Midbrain (tissue), 1 donor: ENCODE measurements at places on chromosomes 13 and 19.
A peak's percentile ranks its signal among the peaks of the same experiment; 100 is the strongest.

DNA sequence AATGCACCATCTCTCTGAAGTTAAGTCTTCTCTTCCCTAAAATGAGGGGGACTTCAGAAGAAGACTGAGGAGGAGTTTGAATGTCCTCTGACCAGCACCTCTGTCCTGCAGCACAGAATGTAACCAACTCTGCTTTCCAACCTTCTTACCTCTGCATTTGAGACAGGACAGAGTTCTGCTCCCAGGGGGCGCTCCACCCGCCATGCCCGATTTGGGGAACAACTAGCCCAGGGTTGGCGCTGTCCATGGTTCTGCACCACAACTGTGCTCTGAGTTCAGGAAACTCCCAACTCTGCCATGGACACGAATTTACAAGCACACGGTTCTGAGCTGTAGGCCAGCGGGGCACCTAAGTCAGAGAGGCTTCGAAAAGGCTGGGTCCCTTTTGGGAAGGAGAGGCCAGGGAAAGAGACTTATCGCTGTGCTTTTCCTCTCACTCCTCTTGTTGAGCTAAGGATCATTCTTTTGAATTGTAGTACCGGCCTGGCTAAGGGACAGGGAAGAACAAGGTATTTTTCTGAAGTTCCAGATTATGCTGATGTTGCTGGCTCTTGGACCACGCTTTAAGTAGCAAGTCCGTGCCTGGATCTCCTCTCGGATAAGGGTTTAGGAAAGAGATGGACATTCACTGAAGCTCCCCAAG is 22.2 kb downstream of the SIGLEC5 start:
- peak; percentile 50 for DNase-seq

DNA sequence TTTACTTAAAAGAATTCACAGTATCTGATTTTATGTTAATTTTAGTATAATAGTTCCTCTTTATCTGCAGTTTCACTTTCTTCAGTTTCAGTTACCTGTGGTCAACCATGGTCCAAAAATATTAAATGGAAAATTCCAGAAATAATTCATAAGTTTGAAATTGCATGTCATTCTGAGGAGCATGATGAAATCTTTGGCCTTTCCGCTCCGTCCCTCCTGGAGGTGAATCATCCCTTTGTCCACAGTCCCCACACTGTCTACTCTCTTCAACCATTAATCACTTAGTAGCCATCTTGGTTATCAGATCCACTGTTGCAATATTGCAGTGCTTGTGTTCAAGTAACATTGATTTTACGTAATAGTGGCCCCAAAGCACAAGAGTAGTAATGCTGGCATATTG is 26.9 kb downstream of the SLITRK6 start:
- DNase-seq, result no peak

DNA sequence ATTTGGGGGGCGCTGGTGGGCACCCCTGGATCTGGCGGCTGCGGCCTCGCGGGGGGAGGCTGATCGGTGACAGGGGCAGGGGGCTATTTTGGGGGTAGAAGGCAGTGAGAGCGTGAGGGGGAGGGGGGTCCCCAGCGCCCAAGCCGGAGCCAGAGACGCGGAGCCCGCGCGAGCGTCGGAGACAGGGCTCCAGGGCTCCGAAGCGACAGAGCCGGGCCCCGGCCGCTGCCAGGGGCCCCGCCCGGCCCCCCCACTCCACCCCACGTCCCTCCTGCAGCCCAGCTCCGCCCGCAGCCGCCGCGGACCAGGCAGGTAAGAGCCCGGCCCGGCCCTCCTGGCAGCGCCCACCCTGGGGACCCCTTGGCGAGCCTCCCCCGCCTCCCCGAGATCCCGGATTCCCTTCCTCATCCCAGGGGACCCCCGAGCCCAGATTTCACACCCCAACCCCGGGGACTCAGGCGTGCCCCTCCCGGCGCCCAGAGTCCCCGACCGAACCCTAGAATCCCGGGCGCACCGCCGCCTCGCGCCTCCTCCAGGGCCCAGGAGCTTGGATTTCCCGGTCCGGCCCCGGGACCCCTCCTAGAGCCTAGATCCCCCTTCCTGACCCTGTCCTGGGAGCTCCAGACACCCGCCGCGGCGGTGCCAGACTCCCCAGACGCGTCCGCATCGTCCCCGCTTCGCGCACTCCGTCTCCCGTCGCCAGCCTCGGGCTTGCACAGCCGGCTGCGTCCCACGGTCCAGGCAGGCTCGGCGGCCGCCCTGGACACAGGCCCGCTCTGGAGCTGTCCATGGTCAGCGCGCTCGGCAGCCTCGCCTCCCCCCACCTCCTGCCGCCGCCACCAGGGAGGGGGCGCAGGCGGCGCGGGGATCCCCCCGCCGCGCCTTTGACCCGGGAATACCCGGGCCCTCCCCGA is at the start of gene PPFIA3:
TSS of gene PPFIA3 (plus strand) at position 134 of the 914 bp plus-strand sequence. CDS start 8,330 bp downstream, outside the sequence.
- peak; percentile 42 for DNase-seq

GRCh38 chr19:11479898-11480714 is 740 bp downstream of the ELAVL3 start:
- DNase-seq, result peak; percentile 16

GRCh38 chr13:80361298-80361697 is 20.4 kb upstream of the SPRY2 start:
- DNase-seq, result no peak

GRCh38 chr19:14441041-14441938 is 8.2 kb downstream of the PKN1 start:
- DNase-seq, result no peak

DNA sequence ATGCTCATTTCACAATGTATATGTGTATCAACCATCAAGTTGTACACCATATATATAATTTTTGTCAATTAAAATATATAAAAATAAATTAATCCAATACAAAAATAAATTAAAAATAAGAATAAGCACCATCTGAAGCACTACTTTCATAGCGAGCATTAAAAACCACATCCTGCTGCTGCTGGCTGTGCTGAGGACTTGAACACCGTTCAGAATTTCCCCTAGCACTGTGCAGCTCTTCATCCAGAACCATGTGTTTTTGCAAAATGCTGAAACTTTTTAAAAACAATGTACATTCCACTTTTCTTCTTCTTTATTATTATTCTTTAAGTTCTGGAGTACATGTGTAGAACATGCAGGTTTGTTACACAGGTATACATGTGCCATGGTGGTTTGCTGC is 40.0 kb upstream of the FOXO1 start:
- no peak for DNase-seq
